ENCODE measurements at places on chromosomes 4 and X.

- DNase-seq, result no peak
Measured at GRCh38 chr4:184757810-184758209, 23.9 kb upstream of the CENPU start.

DNA sequence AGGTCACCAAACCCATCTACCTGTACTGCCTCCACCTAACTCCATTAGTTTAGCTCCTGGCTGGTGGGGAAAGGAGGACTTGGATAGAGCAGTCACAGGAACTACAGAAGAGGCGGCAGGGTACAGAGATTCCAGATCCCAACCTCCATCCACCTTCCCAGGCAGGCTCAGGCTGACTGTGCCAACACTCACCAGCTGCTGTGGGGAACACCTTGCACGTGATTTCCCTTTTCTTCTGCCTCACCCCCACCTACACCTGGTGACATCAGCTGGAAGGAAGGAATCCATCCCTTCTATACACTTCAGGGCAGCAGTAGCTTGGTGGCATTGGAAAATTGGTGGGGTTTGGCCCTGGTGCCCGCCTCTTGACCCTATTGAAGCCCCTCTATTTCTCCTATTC is 41.5 kb downstream of the EFNB1 start:
- DNase-seq, result no peak

GRCh38 chr4:177509226-177509745 is 67.0 kb upstream of the AGA start:
- DNase-seq, result no peak

DNA sequence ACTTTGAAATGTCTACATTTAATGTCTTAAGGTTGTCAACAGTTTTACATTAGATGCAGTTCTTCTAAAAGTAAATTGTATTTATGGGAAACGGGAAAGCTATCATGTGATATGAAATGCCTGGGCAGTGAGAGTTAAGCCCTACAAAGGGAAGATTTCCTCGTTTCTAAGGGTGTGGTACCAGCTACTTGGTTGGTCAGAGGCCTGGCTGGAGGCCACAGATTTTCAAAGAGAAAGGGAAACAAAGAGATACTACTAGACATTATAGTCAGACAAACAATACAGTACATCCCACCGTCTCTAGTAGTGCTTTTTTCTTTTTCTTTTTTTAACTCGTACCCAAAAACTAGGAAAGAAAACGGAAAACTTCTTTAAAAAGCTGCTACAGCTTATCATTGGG is 467.8 kb downstream of the PCDH7 start:
- DNase-seq, result no peak

DNA sequence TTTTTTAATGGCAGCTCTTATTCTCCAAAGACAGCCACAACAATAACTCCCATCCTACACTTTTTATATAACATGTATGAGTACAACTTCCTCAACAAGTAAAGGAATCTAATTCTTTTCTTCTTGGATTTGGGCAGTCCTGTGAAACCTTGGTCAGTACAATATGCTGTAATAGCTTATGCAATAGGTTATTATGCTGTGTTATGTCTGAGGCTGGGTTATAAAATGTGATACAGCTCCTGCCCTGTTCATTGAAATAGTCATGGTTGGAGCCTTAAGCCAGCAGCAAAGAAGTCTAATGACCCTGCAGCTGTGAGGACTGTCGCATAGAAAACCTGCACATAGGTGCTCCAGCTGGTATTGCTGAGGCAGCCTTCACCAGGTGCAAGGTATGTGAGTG is 215.8 kb upstream of the RASGEF1B start:
- DNase-seq, result no peak

GRCh38 chrX:10235851-10236250 is 79.1 kb downstream of the CLCN4 start:
- no peak for DNase-seq

- no peak for DNase-seq
Measured at GRCh38 chr4:184382189-184382846, 92.0 kb downstream of the IRF2 start.

DNA sequence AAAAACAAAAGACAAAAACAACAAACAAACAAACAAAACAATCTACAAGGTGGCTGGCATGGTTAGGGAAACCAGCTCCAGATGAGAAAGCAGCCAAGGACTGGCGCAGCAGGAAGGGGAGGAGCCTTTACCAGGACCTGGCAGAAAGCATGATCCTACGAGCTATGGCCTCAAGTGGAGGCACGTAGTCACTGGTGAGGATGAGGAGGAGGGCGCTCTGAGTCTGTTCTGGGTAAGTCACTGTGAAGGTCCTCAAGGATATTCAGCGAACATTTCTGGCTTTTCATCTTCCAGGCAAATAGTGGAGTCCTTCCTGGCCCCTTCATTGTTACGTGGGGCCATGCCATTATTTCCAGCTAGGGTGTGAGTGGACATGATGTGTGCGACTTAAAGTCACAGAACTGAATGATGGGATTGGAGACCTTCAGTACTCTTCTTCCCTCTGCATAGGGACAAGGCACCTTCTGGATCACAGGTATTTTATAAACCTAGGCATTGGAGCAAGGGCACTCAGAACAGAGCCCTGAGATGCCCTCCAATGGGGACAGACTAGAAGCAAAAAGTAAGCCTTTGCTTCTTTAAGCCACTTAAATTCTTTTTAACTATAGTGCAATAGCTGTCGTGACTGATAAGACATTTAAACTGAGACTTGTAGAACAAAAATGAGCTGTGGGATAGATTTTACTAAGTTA is 771.3 kb downstream of the RAB28 start:
- DNase-seq, result no peak

- DNase-seq, result no peak
Measured at GRCh38 chrX:109629310-109629709, 4.3 kb upstream of the KCNE5 start.

DNA sequence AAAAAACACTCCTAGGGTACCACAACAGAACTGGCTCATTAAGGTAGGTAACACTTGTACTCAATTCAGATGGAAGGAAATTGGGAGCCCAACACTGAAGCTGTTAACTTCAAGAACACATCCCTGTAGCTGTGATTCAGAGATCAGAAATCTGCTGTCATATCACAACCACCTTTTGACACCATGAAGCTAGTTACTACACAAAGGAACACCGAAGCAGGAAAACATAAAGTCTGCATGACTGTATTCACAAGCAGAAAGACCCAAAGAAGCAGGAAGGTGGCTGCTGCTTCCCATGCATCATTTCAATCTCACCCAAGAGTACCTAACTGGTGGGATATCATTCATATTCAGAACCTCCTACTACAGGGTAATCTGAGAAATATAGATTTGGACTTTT is 7.7 kb downstream of the SMIM10L2A start:
- no peak for DNase-seq

DNA sequence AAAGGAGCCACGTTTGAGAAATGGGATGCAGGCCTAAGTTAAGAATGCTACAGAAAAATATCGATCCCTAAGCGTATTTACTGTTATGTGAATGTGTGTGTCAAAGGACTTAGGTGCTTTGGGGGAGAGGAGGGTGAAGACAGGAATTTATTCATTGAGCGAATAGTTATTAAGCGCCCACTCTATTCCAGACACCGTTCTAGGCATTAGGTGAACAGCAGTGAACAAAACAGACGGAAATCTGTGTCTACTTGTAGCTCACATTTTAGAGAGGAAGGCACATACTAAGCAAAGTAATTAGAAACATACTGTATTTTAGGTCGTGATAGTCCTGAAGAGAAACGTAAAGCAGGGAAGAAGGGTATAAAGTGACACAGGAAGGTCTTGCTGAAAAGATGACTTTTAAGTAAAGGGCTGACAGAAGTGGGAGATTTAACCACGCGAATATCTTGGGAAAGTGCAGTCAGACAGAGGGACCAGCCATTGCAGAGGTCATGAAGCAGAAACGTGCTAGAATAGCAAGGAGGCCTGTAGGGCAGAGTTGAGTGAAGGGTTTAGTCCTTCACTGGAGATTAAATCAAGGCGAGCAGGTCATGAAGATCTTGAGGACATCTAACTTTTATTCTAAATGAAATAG is 541 bp downstream of the AIMP1 start:
- no peak for DNase-seq

GRCh38 chrX:110442635-110443034 is 84.0 kb downstream of the RTL9 start:
- DNase-seq, result no peak

- no peak for DNase-seq
Measured at GRCh38 chr4:153789741-153790499, 1.0 kb upstream of the SFRP2 start.

- DNase-seq, result no peak
Measured at GRCh38 chr4:95466791-95467190, 82.0 kb downstream of the UNC5C start.

DNA sequence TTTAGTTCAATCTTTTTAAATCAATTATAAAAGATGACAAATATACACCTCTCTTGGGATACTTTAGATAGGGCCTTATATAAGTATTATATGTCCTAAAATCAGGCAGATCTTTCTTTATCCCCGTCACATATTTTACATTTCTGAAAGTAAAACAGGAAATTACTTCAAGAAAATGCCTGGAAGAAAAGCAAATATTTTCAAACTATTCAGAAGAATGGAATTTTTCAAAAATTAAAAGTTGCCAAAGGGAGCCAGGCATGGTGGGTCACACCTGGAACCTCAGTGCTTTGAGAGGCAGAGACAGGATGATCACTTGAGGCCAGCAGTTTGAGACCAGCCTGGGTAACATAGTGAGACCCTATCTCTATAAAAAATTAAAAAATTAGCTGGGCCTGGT is 34.4 kb downstream of the MGARP start:
- DNase-seq, result no peak

GRCh38 chrX:8627796-8628195 is 104.1 kb downstream of the ANOS1 start:
- DNase-seq, result no peak

GRCh38 chr4:143336781-143337599 is at the start of gene GAB1:
TSS of gene GAB1 (plus strand) at chr4:143336876. CDS start at chr4:143337189, 313 bp downstream.
- DNase-seq, result peak; percentile 77

- no peak for DNase-seq
Measured at GRCh38 chrX:48698306-48698705, 1.8 kb downstream of the SUV39H1 start.

- DNase-seq, result no peak
Measured at GRCh38 chrX:132860200-132860599, 98.2 kb downstream of the HS6ST2 start.

DNA sequence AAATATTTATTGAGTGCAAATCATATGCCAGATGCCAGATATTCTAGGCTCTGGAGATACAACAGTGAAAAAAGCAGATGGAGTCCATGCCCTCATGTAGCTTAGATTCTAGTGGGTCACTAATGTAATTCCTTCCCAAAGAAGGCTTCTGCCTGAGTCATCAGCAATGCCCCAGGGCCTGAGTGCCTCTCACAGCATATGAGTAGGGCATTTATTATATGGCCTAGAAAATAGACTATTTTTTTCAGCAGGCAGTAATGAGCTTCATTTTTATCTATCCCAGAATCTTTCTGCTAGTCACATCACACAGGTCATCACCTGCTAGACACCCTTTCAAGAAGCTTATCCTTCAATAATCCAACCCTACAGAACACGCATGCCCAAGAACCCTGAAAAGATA is 22.3 kb downstream of the TMEM31 start:
- DNase-seq, result no peak

- DNase-seq, result no peak
Measured at GRCh38 chr4:82852751-82853285, 38.1 kb downstream of the SEC31A start.

- DNase-seq, result no peak
Measured at GRCh38 chr4:169848018-169848417, 90.3 kb upstream of the HPF1 start.

GRCh38 chr4:40317916-40318658 is 17.0 kb upstream of the CHRNA9 start:
- no peak for DNase-seq

DNA sequence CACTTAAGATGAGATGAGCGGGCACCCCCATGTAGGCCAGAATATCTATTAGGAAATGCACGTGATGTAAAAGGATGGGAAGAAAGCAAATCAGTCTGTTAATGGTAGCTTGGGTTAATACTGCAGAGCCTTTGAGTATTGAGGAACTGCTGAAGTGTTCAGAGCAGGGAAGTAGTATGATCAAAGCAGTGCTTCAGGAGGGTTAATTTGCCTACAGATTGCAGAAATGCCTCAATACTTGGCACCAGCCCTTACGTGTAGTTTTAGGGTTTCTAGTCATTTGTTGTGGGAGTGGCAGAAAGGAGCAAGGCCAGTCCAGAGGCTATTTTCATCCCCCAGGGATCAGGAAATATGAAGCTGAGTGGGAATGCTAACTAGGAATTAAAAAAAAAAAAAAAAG is 19.7 kb downstream of the ZFX start:
- no peak for DNase-seq

DNA sequence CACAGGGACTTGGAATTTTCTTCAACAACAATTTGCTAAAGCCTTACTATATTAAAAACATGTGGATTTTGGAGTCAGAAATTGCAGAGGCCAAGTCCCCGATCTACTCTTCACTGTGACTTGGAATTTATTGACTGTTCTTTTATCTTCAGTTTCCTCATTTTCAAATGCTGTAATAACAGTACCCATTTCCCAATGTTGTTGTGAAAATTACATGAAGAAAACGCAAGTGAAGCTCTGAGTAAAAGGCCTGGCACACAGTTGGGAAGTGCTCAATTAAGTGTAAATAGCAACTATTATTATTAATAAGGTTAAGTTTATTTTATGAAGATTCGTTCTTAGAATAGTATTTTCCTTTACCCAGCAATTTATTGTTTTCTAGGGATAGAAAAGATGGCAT is 15.7 kb downstream of the STBD1 start:
- no peak for DNase-seq

DNA sequence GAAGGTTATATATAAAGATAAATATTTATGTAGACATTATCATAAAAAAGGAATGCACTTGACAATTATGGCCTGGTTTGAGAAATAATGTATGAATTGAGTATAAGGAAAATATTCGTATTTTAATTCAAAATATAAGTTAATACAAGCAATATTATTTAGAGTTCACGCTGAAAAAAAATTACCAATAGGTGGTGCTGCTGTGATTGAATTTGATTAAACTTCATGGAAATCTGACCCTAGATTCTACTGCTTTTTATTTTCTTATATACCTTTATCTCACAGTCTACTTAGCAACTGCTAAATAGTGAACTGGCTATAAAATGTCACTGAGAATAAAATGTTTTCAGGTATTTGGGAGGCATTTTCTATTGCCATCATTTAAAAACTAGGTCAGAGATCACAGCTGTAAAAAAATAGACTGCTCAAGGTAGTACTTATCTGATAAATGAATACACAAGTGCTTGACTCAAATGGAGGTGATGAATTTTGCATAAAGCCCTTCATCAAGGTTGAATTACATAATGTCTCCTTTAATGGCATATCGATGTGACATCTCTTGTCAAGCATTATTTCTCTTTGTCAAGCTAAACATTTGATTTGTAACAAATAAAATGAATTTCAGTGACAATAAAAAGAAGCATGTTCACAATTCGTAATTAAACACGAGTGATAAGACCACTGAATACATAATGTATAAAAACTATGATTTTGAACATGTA is 1638.8 kb upstream of the PCDH7 start:
- DNase-seq, result no peak

DNA sequence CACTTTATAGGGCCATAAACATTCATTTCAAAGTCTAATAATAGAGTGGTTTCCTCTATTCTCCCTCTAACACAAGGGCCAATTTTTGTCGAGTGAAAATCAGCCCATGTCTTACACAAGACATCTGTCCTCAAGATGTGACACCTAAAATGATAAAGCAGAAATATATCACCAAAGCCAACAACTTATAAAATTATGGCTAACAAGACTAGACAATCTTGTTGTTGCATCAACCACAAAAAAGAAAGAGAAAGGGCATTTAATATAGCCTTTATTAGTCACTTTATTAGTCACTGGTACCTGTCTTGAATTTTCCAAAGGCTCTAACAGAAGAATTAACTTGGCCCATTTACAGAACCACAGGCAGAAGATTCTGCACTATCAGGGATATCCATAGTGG is 161.6 kb downstream of the SMIM20 start:
- DNase-seq, result no peak

- peak; percentile 65 for DNase-seq
Measured at GRCh38 chr4:2832309-2832980, 11.2 kb upstream of the ADD1 start.

All from CD4-positive, alpha-beta T cell treated with Interleukin-1 beta for 1 hour (primary cell).